ENCODE measurements at places on chromosomes 5 and 9.

DNA sequence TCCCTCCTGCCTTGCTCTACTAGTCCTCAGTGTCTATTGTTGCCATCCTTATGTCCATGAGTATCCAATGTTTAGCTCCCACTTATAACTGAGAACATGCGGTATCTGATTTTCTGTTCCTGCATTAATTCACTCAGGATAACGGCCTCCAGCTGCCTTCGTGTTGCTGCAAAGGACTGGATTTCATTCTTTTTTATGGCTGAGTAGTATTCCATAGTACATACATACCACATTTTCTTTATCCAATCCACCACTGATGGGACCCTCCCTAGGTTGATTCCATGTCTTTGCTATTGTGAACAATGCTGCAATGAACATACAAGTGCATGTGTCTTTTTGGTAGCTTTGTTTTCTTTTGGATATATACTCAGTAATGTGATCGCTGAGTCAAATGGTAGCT, 50.4 kb downstream of the FNIP1 start:
- no peak for DNase-seq

GRCh38 chr5:1477341-1477740, 32.1 kb upstream of the SLC6A3 start:
- no peak for DNase-seq

- DNase-seq = no peak
Observed at GRCh38 chr5:180135128-180135955, 63.8 kb upstream of the RNF130 start.

DNA sequence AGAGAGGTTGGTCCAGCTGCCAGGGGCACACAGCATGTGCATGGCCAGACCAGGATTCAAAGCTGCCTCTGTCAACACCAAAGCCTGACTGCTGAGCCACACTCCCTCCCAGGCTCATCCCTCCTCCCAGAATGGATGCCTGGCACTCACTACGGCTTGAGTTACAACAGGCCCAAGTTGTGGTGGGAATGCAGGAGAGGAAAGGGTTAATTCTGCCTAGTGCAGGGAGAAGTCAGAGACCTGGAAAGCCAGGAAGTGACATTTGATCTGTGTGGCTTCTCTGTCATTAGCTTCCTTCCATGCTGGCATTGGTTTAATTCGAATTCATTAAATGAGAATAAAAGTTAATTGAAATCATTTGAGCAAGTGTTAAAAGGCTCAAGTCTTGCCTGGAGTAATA, 150.0 kb downstream of the NSG2 start:
- no peak for DNase-seq

DNA sequence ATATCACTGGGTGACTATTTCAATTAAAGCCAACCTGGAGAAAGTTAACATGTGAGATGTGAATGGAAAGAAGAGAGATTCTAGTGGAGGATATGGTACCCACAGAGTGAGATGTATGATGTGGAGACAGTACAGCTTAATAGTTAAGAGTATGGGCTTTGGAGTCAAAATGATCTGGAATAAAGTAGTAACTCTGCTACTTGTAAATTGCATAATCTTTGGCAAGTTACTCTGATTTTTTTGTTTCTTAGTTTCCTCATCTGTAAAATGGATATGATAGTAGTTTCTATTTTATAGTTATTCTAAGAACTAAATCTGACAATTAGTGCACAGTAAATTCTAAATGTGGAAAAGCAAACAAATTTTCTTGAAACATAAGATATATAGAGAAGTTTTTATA, 79.2 kb downstream of the ISOC1 start:
- no peak for DNase-seq

DNA sequence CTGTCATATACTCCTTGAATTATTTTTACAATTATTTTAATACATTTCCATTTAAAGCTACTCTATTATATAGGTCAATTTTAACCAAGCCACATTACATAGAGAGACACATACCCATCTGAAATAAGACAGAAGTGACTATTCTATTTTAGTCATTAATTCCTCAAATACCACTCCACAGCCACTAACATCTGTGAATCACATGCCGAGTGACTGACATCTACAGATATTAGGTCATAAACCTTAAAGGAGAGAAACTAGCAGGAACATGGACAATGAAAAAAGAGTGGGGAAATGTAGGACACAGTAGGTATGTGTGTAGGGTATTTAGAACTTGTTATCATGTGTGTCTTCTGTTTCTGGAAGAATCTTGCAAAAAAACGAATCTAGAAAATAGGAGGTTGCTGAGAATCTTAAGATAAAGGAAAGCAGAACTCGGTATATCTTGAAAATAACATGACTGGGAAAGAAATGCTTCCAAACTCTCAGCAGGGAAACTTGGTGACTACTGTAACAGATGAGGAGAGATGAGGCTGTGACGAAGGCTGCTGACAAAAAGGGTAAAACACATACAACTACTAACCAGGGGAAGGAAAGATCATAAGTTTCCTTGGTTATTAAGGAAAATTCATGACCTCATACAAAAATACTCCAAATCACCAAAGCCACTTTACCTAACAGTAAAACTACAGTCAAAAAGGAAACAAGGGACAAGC, 84.6 kb downstream of the PLPP1 start:
- no peak for DNase-seq

DNA sequence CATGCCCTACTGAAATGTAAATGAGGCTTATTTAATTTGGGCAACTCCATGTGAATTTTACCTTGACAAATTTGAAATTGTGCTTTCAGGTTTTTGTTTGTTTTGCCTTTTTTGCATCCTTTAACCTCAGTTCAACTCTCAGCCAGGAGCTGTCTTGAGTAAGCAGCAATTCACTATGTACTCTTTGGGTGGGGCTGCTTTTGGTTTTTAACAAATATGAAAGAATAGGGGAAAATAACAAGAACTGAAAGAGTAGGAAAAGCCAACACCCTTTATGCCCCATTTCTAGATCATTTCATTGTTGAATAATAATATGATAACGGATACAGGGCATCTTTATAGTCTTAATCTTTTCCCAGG, 192.0 kb downstream of the ARHGAP26 start:
- no peak for DNase-seq

GRCh38 chr9:127215268-127216209, 49.0 kb upstream of the GARNL3 start:
- DNase-seq = no peak

GRCh38 chr5:118557251-118557661, 431.1 kb downstream of the DTWD2 start:
- no peak for DNase-seq

- DNase-seq = no peak
Observed at GRCh38 chr5:87768190-87768589, 355.5 kb upstream of the CCNH start.

- DNase-seq = no peak
Observed at GRCh38 chr5:146342882-146343865, 4.5 kb downstream of the POU4F3 start.
